ENCODE measurements at places on chromosomes 1 and 21.

DNA sequence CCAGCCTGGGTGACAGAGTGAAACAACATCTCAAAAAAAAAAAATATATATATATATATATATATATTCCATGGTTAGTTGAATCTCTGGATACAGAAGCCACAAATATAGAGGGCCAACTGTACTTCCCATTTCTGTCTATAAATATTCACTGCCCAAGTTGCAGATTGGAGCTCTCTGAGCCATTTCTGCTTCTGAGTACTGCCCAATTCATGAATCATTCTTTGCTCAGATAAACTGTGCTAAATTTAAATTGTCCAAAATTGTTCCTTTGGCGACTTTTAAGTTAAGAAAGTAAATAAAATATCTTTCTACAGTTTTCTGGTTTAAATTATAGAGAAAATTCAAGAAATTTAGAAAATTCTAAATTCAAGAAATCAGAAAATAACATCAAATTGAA is 23.2 kb upstream of the C1orf146 start:
- no peak for DNase-seq

DNA sequence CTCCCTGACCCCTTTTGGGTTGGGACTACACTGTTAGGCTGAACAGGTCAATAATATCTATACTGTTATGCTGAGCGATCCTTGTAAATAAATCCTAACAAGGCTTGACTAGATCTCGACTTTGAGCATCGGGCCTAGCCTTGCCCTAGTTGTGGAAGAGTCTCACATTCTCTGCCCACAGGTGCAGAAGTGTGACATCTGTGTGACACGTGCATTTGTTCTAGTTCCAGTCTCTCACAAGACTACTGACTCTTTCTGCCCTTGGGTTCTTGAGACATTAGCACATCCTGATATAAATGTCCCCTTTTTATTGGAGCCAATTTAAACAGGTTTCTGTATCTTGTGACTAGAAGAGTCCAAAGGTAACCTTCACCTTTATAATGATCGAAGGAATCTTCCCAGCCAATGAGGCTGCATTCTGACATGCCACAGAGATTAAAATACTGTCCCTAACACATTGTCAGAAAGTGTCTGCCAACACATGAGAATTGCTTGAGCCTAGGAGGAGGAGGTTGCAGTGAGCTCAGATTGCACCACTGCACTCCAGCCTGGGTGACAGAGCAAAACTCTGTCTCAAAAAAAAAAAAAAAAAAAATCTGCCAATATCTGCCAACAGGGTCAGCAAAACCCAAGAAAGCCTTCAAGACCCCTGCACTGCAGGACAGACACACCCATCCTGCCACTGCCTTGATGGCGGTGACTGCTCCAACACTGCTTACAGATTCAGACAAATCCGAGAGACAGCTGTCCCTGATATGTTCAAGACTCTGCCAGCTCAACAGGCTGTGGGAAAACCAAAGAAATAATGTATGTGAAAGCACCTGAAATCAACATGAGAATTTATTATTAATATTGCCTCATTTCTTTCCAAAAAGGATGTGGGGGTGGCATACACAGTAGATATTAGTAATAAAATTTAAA is 56.5 kb upstream of the PSEN2 start:
- no peak for DNase-seq

DNA sequence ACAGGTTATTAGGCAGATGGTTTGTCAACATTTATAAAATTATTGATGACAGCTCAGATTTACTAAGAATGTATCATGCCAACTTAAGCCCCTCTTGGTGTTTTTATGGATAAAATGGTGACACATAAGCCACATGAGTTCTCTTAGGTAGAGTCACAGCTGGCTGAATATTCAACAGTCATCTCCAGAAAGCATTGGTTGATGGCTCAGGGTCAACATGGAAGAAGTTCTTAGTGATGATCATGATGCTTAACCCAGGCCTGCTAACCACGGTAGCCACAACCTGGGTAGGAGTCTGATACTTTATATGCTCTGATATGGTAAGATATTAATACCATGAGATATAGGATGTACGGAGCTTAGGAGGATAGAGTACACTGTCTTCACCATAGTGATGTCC is 46.4 kb upstream of the SIPA1L2 start:
- no peak for DNase-seq

GRCh38 chr1:244444854-244445253 is 6.9 kb downstream of the ADSS2 start:
- no peak for DNase-seq

- no peak for DNase-seq
Observed at GRCh38 chr1:164320790-164321731, 237.9 kb upstream of the PBX1 start.

DNA sequence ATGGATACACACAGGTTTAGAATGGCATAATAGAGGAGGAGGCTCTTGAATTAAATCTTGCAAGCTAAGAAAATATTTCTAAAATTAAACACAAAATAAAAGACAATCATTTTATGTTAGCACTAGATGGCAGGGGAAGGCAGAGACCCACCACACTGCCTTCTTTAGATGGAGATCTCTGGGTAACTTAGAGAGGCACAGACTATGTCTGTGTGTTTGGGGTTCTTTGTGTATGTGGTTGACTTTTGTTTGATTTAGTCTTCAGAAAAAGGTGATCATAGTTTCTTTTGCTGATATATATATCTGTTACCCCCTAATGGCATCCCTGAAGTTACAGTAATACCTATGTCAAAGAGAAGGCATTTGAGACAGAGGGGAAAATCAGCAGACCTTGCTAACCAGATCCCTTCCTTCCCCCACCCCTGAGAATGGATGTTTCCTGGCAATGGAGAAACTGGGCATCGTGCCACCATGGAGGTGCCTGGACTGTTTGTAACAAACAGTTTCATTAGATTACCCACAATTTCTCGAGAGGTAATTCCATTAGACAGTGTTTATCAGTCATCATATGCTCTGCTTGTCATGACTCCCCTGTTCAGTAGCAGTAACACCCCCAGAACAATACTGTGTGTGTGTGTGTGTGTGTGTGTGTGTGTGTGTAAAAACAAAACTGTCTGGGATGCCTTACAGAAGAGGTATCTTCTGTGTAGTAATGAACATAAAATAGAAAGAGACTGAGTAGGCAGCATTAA is 228.3 kb upstream of the DEPDC1 start:
- DNase-seq: no peak

DNA sequence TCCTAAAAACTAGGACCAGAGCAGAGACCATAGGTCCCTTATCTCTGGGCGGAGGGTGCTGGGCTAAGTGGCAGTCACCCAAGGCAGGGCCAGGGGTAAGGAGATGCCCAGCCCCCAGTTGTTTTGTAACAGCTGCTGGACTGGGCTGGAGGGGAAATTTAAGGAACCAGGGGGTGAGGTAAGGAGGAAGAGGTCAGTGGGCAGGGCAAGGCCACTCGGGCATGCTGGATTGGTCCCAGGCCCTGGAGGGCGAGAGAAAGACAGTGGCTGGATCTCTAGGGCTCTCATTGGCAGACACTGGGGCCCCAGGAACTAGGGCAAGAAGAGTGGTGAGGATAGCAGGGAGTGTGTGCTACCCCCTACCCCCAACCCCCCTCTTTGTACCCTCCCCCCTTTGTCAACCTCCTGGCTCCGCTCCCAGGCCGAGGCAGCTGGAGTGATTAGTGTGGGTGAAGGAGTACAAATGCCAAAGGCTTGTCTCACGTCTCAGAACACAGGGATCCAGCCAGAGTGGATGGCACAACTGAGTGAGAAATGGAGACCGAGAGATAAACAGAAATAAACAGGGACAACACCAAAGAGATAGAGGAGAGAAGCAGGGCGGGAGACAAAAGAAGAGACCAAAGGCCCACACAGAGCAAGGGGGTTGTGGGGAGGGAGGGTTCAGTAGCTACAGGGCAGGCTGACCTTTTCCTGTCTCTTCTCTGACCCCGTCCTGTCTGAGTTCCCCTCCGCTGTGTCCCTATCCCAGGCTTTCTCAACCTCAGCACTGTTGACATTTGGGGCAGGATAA is 20.5 kb upstream of the THRAP3 start:
- DNase-seq: no peak

- no peak for DNase-seq
Observed at GRCh38 chr1:83839566-83840173, 159.3 kb downstream of the TTLL7 start.

GRCh38 chr1:1359308-1359663 is 931 bp upstream of the MXRA8 start:
- no peak for DNase-seq

DNA sequence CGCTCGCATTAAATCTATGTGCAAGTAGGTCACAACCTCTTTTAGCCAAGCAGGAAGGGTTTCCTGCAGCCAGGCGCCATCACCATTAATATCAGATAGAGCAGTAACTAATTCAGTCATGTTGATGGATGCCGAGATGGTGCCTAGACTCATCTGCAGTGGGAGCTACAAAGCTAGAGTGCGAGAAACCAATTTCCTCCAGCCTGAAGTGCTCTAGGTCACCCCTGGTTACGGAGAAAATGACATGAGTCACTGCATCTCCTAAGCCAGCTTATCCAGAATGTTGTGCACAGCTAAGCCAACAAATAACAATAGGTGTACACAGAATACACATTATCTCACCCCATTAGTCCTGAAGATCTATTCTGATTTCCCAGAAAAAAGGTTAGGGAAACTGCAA is 36.0 kb downstream of the OVAAL start:
- no peak for DNase-seq

DNA sequence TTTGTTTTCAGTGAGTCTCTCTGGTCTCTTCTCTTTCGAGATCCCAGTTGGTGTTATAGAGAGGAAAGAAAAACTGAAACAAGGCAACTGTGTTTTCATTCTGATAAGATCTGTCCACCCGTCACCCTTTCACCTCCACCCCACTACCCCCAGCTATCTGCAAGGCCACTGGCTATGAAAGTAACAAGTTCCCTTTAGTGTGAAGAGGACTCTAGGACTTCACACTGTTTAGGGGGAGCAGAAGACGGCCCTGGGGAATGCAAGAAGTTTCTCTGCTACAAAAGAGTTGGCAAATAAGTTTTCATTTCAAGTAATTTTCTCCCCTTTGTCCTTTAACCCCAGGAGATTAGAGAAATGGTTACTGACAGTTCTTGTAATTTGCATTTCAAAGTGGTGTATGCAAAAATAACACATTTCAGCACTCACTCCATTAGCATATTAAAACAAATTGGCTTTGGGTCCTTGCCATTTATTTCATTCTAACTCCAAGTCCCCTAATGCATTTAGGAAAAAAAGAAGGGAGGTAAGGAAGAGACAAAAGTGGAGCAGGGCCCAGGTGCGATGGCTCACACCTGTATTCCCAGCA is 79.6 kb upstream of the PPM1J start:
- DNase-seq: no peak

DNA sequence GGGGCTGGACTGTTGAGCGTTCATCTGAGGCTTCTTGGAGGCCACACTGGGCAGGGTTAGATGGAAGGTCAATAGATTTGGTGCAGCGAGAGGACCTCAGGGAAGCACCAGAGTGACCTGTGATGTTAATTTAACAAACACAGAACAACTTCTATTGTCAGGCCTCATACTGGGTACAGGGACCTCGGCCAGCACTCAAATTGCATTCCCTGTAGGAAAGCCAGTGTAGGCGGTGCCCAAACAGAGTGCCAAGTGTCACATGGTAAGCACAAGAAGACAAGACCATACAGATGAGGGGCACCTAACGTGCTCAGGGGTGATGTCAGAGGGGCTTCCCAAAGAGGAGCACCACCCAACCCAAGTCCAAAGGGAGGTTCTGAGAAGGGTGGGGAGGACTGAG is 1.3 kb downstream of the TMEM269 start:
- DNase-seq: no peak

GRCh38 chr1:63051886-63052285 is 268.0 kb downstream of the ATG4C start:
- DNase-seq: no peak

GRCh38 chr1:90335558-90335957 is 340.6 kb downstream of the ZNF326 start:
- DNase-seq: no peak

GRCh38 chr1:164608651-164609057 is 49.7 kb downstream of the PBX1 start:
- no peak for DNase-seq

DNA sequence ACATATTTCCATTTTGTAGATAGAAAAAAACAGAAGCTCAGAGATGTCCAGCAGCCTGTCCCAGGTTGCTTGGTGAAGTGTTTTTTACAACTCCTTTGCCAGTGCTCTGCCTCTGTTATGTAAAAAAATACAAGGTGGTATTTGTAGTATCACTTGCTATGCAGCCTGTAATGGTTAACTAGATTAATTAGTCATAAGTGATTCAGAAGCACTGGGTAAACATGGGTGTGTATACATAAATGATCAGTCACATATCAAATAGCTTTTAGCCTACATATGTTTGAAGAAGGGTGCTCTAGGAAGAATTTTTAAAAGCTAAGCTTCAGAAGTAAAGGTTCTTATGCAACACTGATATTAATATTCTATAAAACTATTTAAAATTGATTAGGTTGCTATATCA is 70.0 kb upstream of the MAGI3 start:
- no peak for DNase-seq

DNA sequence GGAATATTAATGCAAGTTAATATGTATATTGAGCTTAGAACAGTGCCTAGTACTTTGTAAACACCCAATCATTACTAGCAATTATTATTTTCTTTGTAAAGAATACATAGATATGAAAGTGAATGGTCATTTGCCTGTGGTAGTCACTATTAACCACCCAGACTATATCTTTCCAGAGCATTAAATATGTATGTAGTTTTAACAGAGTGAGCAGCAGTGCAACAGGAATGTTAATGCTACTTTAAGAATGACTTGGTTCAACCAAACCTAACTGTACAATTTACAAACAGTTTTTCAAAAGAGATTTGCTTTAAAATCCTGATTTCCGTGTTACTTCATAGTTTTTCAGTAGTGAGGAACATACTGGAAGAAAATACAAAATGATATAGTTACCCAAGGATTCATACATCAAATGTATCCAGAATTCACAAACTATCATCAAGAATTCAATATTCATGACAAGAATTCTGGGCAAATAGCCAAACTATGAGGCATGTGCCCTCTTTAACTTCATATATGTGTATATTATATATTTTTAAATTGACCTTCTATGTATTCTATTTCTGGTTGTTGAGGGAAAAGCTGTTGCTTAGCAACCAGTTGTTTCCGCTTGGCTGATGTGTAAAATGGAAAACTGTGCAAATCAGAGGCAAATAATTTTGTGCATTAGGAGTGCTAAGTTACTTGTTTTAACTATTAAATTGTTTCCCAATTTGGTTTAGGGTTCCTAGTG is 34.9 kb upstream of the IVNS1ABP start:
- DNase-seq: no peak

- DNase-seq: no peak
Observed at GRCh38 chr1:204426971-204427701, 15.5 kb upstream of the PPP1R15B start.

- no peak for DNase-seq
Observed at GRCh38 chr1:201886103-201886885, 2.4 kb upstream of the SHISA4 start.

GRCh38 chr1:153375511-153375910 is at the start of gene S100A12:
Gene S100A12, minus strand, starts transcription at chr1:153375621. Its CDS starts 1,029 bp downstream, at chr1:153374592.
- DNase-seq: no peak
